ENCODE measurements at places on chromosomes 3 and 15.

- no peak for DNase-seq
Measured at GRCh38 chr3:36891701-36892160, 53.1 kb downstream of the TRANK1 start.

DNA sequence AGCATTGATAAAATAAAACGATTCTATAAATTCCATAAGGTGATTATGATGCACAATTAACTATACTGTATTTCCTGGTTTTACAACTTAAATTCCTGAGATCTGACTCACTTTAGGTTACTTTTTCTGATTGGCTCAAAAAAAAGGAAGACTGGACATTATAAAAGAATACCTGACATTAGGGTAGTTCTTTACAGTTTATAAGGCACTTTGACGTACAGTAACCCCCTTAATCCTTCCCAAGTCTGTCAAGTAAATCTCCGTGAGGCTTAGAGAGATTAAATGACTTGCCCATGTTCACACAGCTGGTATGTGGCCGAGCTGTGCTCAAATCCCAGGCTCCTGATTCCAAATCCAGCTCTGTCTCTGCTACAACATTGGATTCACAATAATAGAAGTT lies 1.0 kb upstream of the SLTM start:
- peak; percentile 78 for DNase-seq

GRCh38 chr15:35540885-35541284 lies 5.1 kb downstream of the DPH6 start:
- DNase-seq, result peak; percentile 79

DNA sequence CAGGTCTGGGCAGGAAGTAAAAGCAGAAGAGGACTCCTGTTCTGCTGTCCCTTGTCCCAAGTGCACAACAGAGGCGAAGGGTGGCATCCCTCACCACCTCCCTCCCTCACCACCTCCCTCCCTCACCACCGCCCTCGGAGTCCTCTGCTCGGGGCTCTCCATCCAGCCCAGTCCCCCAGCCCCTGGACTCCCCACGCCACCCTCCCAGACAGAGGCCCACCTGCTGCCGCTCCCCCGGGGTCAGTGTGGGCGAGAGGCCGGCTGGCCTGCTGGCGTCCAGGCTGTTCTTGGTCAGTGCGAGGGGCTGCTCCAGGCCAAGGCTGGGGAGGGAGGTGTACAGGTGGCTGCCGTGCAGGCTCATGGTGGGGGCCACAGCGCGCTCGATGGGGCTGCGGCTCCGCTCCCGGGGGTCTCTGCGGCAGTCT lies 79.1 kb downstream of the VGLL4 start:
- DNase-seq, result no peak

DNA sequence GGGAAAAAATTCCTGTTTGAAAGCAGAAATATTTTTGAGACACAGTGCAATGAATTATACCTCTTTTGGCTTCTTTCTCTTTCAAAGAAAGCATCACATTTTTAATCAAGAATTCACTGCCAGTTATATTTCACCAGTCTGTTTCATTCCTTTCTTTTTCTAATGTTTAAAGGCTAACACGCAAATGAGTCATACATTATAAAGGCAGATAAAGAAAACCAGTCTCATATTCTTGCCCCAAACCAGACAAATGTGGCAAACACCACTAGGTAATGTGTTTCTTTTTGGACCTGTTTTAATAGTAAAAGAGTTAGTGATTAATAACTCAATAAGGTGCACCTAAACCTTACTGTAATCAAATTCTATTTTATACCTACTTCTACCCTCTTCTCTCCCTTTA lies 83.8 kb downstream of the PLOD2 start:
- DNase-seq, result no peak

DNA sequence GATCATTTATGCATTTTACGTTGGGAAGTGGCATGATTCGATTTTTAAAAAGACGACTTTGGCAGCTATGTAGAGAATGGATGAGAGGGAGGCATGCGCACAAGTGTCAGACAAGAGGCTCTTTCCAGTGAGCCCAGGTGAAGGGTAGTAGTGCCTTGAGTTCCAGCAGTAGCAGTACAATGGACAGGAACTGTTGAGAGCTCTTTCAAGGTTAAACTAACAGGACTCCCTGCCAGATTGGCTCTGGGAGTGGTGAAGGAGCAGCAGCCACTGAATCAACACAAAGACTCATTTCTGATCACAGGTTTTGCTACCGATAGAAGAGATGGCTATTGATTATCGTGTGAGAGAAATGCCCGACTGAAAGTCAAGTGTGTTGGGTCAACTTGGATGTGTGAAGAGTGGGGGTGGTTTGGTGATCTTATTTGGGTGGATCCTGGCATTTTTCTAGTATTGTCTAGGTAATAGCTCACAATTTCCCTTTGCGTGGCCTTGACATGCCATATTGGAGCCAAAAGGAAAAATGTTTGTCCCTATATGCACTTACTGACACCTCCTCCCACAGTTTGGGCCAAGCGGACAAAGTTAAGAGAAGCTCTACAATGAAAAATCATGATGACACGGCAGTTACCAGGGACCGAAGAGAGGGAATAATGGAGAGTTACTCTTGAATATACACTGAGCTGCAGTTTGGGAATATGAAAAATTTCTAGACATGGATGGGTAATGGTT lies 81.6 kb upstream of the MDFIC2 start:
- DNase-seq, result no peak

GRCh38 chr15:58762285-58762684 lies 8.8 kb upstream of the MINDY2 start:
- DNase-seq, result no peak
